ENCODE measurements at places on chromosomes 3 and 15.

GRCh38 chr3:126676919-126677705, 22.2 kb upstream of the TXNRD3 start:
- no peak overlapping the region for H3K27ac ChIP-seq
- no peak overlapping the region for H3K4me3 ChIP-seq
- peaks cover 3% of the 10 kb centered on the region for H3K4me1 ChIP-seq
- no peak for DNase-seq

DNA sequence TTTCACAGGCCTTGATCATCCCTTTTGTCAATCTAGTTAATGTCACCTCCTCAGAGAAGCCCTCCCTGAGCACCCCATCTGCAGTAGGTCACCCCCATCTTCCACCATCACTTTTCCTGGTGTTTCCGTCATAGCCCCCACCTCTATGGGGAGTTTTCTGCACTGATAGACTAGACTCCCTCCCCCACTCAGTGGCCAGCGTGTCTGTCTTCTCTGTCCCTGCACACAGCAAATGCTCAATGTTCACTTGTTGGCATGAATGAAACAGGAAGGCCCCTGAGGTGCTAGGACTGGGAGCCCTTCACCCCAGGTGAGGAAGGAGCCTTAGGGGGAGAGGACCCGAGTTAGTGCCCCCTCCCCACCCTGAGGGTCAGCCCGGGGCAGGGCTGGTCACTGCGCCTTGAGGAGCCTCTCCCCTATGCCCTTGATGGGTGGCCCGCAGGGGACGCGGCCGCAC, 15.8 kb upstream of the FANCD2 start:
- no peak overlapping the region for H3K27ac ChIP-seq
- peaks cover 7% of the 10 kb centered on the region for H3K27me3 ChIP-seq
- no peaks in the 10 kb centered on the region for H3K36me3 ChIP-seq
- no peak for DNase-seq
- H3K4me1 ChIP-seq = peaks cover 14% of the 10 kb centered on the region

DNA sequence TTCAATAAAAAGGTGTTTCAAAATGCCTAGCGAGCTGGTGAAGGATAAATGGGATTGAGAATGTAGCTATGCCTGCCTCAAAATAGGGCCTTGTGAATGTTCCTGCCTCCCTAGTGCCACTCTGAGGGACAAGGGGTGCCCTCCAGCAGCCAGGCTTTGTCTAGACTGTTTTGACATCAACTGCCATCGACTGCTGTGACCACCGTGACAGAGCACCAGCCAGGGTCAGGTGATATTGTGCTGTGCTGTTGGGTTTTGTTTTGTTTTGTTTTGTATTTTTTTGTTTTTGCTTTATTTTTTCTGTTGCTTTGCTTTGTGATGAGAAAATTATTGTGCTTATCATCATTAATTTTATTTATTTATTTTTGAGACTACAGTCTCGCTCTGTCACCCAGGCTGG, 144.8 kb downstream of the SMAD6 start:
- no peaks in the 10 kb centered on the region for H3K36me3 ChIP-seq
- DNase-seq = peak; percentile 2
- H3K4me1 ChIP-seq = peaks cover 10% of the 10 kb centered on the region
- H3K4me3 ChIP-seq = no peak overlapping the region
- H3K27me3 ChIP-seq = peaks cover 32% of the 10 kb centered on the region

DNA sequence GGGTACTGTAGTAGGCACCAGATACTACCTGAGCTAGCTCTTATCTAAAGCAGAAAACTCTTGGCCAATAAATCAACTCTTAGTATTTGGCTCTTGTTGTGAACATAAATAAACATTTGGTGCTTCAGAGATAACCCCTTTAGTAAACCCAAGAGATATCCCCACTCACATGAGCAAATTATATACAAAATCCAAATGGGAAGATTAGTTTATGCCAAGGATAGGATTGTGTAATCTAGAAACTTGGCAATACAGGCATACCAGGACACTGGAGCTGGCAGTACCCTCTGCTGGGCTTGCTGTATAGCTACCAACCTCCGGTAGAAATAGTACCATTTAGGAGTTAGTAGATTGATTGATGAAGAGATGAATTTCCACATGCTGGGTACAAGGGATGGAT, 127.0 kb downstream of the LIPC start:
- DNase-seq = no peak
- H3K27ac ChIP-seq = no peak overlapping the region
- H3K4me3 ChIP-seq = no peak overlapping the region
- H3K36me3 ChIP-seq = peaks cover 5% of the 10 kb centered on the region

DNA sequence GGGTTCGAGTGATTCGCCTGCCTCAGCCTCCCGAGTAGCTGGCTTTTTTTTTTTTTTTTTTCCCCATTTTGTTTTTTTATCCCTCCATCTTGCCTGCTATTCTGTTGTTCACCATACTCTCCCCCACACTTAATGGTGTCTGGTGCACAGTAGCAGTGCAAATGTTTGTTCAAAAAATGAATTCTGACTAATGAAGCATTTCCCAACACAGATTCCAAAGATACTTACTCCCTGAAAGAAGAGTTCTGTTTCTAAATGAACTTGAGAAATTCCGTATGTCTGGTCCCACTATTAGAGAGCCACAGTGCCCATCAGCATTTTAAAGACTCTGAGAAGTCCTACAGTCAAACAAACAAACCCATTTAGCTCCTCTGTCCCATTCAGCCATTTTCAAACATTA, 9.5 kb downstream of the EDEM1 start:
- H3K4me1 ChIP-seq = peaks cover 69% of the 10 kb centered on the region
- H3K27me3 ChIP-seq = no peaks in the 10 kb centered on the region
- H3K4me3 ChIP-seq = peak overlapping the region; percentile 72
- peaks cover 46% of the 10 kb centered on the region for H3K36me3 ChIP-seq
- H3K27ac ChIP-seq = peak overlapping the region; percentile 91

DNA sequence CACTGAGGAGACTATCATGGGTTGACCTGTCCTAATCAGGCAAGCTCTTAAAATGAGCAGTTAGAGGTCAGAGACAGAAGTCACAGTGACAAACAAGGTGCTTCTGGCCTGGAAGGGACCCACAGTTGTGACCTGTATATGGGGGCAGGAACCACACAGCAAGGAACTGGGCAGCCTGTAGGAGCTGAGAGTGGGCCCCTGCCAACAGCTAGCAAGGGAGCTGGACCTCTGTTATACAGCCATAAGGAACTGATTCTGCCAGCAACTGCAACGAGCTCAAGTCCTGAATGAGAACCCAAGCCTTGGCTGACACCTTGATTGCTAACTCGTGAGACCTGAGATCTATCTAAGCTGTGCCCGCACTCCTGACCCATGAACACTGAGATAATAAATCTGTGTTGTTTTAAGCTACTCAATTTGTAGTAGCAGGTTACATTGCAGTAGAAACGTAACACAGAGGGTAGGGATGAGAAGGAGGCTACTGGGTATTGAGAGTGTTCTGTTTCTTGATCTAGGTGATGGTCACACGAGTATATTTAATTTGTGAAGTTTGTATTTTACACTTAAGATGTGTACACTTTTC, 44.5 kb upstream of the MAGI1 start:
- no peak overlapping the region for H3K4me3 ChIP-seq
- no peak for DNase-seq
- H3K36me3 ChIP-seq = no peaks in the 10 kb centered on the region
- no peak overlapping the region for H3K27ac ChIP-seq
- H3K27me3 ChIP-seq = no peaks in the 10 kb centered on the region
- H3K4me1 ChIP-seq = no peaks in the 10 kb centered on the region

- no peaks in the 10 kb centered on the region for H3K36me3 ChIP-seq
- no peaks in the 10 kb centered on the region for H3K4me1 ChIP-seq
- no peak for DNase-seq
- H3K27ac ChIP-seq = no peak overlapping the region
Observed at GRCh38 chr15:91113030-91113429, 13.0 kb downstream of the SV2B start.

DNA sequence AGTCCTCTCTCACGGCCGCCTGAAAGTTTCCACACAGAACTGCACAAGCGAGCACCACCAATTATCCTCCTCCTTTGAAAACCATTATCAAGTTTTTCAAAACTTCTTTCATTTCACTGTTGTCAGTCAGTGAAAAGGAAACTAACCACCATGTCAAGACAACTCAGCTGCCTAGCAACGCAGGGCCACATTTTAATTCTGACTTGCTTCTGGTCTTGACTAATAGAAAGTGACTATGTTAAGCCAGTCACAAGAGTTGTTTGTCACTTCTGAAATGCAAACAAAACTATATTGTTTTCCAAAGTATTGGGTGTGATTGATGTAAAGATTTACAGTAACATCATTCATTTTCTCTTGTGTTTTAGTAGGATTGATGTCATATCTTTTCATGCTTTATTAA, 612.8 kb upstream of the AGTR1 start:
- no peak for DNase-seq
- no peaks in the 10 kb centered on the region for H3K36me3 ChIP-seq
- no peak overlapping the region for H3K4me3 ChIP-seq
- no peaks in the 10 kb centered on the region for H3K27me3 ChIP-seq

GRCh38 chr3:42119561-42120355, 28.6 kb downstream of the TRAK1 start:
- no peak overlapping the region for H3K27ac ChIP-seq
- H3K36me3 ChIP-seq = peaks cover 4% of the 10 kb centered on the region

GRCh38 chr3:67018105-67018788, 20.1 kb downstream of the KBTBD8 start:
- no peak for DNase-seq
- peak overlapping the region; percentile 2 for H3K4me3 ChIP-seq
- H3K4me1 ChIP-seq = peaks cover 17% of the 10 kb centered on the region

DNA sequence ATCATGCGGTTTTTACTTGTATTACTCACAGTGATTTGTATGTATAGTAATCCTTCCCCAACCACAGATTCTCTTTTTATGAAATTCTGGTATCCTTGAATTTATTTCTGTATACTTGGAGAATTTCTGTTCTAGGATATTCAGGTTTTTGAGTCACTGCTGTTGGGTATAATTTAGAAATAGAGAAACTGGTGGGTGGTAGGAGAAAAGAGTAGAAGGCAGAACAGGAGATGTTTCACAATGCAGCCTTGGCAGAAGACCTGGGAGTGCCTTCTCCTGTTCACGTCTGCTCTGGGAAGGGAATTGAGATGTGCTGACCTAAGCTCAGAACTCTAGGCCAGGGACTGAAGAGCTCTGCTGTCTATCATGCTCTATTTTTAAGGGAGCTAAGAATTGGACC, 193.6 kb downstream of the EPHB1 start:
- H3K4me1 ChIP-seq = no peaks in the 10 kb centered on the region
- H3K4me3 ChIP-seq = no peak overlapping the region
- H3K27me3 ChIP-seq = peaks cover 2% of the 10 kb centered on the region
- DNase-seq = no peak
- no peaks in the 10 kb centered on the region for H3K36me3 ChIP-seq

- H3K27me3 ChIP-seq = no peaks in the 10 kb centered on the region
- H3K4me1 ChIP-seq = no peaks in the 10 kb centered on the region
- DNase-seq = no peak
- H3K27ac ChIP-seq = no peak overlapping the region
- H3K4me3 ChIP-seq = no peak overlapping the region
- H3K36me3 ChIP-seq = no peaks in the 10 kb centered on the region
Observed at GRCh38 chr3:170689296-170689829, 103.5 kb upstream of the SLC7A14 start.

DNA sequence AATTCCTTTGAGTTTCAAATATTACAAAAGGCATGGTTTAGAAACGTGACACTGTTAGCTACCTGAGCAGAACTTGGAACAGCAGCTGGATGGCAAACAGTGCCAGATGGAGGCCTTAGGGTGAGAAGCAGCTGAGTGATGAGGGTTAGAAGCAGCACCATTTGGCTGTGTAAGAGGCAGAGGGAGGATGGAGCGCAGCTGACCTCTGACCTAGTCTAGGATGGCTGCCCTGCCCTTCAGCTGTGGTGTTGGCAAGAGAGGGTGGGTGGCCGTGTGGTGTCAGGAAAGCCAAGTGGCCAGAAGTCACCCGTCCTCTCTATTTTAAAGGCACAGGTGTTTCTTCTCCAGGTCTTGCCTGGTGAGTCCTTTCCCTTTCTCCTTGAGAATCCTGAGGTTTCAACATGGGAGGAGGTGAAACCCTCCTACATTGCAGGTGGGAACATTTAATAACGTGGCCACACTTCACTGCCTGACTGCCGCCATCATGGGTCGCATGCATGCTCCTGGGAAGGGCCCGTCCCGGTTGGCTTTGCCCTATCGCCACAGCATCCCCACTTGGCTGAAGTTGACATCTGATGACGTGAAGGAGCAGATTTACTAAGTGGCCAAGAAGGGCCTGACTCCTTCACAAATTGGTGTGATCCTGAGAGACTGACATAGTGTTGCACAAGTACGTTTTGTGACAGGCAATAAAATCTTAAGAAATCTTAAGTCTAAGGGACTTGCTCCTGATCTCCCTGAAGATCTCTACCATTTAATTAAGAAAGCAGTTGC, 17.6 kb downstream of the BCL2L10 start:
- no peak overlapping the region for H3K27ac ChIP-seq
- no peak for DNase-seq
- no peaks in the 10 kb centered on the region for H3K36me3 ChIP-seq
- H3K4me1 ChIP-seq = no peaks in the 10 kb centered on the region
- no peak overlapping the region for H3K4me3 ChIP-seq

- H3K27me3 ChIP-seq = no peaks in the 10 kb centered on the region
- H3K36me3 ChIP-seq = no peaks in the 10 kb centered on the region
- no peaks in the 10 kb centered on the region for H3K4me1 ChIP-seq
- DNase-seq = no peak
- no peak overlapping the region for H3K27ac ChIP-seq
Observed at GRCh38 chr3:129651435-129652202, 45.1 kb upstream of the PLXND1 start.

GRCh38 chr15:31892513-31892912, 137.8 kb upstream of the CHRNA7 start:
- H3K27me3 ChIP-seq = peaks cover 10% of the 10 kb centered on the region
- no peak for DNase-seq
- no peaks in the 10 kb centered on the region for H3K36me3 ChIP-seq
- H3K4me1 ChIP-seq = no peaks in the 10 kb centered on the region

DNA sequence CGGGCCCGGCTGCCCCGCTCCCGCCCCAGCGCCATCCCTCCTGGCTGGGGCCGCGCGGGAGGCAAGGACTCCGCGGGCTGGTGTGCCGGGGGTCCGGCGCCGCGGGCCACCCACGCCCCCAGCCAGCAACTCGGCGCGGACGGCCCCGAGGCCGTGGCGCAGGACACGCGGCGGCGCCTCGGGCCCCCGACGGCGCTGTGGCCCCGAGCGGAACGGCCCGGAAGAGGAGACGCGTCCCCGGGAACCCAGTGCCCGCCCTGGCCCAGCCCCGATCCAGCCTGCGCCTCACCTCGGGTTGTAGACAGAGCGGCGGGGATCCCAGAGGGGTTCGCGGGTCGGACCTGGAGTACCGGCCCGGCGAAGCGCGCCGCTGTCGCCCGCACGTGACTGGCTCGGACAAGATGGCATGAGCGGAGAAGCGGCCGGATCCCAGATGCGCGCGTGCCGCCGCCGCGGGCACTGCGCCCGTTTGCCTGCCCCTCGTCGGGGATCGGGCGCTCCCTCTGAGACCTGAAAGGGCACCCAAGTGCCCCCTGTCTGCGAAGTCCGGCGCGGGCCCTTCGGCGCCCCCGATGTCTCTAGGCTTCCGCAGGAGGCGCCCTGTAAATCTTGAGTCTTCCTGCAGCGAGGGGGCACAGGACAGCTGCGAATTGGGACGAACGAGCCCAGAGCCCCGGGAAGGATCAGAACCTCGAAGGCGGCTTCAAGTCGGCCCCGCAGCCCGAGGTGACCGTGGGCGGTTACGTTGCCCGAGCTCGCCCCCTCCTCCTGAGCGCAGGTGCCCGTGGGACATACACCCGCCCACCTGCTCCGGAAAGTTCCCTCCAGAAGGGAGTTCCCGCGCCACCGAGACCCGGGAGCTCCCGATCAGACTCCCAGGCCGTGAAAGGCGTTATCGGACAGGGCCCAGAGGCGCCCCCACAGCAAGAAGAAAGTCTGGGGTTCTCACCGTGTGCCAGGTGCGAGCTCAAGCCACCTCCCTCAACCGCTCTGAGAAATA, 598 bp upstream of the SFMBT1 start:
- H3K27ac ChIP-seq = peak overlapping the region; percentile 80
- peaks cover 25% of the 10 kb centered on the region for H3K4me1 ChIP-seq
- H3K27me3 ChIP-seq = peaks cover 5% of the 10 kb centered on the region
- peak overlapping the region; percentile 87 for H3K4me3 ChIP-seq
- peak; percentile 77 for DNase-seq
- no peaks in the 10 kb centered on the region for H3K36me3 ChIP-seq
